Frontal cortex (tissue), 4 donors: ENCODE measurements at places on chromosomes 12 and 14. TPM values are rescaled to one million over a fixed set of nuclear protein-coding genes. Genes with fewer than 3 reads are reported as not detected.

- no peak for DNase-seq
These were observed 315.3 kb downstream of the NOVA1 start for GRCh38 chr14:26282578-26282977.

DNA sequence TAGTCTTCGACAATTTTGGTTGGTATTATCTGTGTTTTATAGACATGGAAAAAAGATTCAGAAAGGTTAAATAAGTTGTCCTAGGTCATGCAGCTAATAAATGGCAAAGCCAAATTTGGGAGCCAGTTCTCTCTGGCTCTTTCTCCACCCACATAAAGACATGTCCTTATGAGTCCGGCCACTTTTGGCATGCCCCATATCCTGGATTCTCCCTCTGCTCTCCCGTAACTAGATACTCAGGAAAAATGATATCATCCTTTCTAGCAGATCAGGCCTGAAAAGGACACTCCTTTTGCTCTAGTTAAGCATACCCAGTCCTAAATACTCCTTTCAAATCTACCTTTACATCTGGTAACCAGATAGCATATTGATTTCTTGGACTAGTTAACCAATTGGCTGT is 64.4 kb downstream of the TTLL5 start:
- DNase-seq: no peak

GRCh38 chr12:57280211-57281062 is 29.4 kb upstream of the STAC3 start:
- DNase-seq: no peak

- no peak for DNase-seq
These were observed 5.1 kb upstream of the SPATA7 start for GRCh38 chr14:88380405-88380804.

- DNase-seq: no peak
These were observed 12.4 kb downstream of the EIF2B1 start for GRCh38 chr12:123621101-123621500.

The KLRD1 gene
- under 0.01 TPM for total RNA-seq

The CRIP2 gene
- total RNA-seq: 88.0 TPM

The EXOC3L4 gene
- 0.82 TPM for total RNA-seq

The RHOJ gene
- total RNA-seq: 4.5 TPM

The IL22 gene
- not detected for total RNA-seq

The GPATCH2L gene
- 83.2 TPM for total RNA-seq

The CCDC38 gene
- total RNA-seq: not detected

The SERPINA12 gene
- not detected for total RNA-seq

The PTPN6 gene
- 1.6 TPM for total RNA-seq

The NTF3 gene
- 2.9 TPM for total RNA-seq
